ENCODE measurements at places on chromosomes 1 and 21.

DNA sequence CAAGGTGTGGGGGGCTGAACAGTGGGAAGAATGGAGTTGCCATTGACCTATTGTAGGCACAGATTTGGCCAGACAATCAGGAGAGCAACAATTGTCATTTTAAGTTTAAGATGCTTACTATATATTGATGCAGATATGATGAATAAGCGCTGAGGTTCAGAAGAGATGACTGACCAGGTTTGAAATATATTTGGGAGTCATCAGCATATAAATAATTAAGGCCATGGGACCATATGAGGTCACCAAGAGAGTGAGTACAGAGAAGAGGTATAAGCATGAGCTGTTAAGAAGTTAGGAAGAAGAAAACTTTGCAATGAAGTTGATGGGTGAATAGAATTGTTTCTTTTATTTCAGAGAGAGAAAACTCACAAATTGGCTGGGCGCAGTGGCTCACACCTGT, 4.5 kb upstream of the GADD45A start:
- no peak for DNase-seq

DNA sequence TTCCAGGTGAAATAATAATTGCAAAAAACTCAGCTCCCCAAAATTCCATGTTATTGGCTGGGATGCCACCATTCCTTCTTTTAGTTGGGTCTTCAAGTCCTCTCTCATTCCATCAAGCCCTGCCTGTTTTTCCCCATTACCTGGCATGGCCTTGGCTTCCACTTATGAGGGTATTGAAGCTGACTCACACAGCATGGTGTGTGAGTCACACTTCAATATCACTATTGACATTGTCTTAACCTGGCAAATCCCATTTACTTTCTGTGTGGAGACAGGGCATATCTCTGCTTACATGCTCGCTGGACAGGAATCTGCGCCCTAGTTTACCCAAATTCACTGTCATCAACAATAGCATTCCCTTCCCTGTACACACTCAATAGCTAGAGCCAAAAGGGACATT, 1806.8 kb downstream of the BRINP3 start:
- DNase-seq = no peak

- DNase-seq = no peak
Measured at GRCh38 chr1:26677306-26678115, 18.3 kb upstream of the ARID1A start.

DNA sequence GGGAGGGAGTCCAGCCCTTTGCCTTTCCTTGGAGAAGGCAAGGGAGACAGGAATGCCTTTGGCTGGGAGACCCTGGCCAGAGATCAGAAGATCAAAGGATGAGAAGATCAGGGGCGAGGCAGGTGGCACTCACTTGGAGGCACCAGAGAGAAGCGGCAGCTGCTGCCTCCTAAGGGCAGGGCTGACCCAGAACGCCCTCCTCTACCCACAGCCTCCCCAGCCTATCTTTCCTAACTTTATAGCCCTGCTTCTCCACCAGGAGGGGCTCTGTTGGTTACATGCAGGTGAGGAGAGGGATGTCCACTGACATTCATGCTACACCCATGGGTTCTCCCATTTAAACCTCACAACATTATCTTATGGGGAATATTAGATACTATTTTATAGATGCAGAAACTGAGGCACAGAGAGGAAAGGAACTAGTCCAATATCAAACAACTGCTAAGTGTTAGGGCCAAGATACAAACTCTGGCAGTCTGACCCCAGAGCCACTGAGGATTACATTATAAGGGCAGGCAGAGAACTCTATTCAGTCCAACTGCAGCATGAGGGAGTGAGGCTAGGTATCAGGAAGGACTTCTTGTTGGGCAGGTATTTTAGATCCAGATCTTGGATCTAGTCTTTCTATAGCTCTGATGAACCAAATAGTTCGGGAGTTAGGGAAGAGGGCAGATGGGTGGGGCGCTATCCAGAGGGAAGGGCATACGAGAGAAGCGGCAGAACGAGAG, 19.9 kb downstream of the LGR6 start:
- no peak for DNase-seq

Data from vagina (tissue), 2 donors.